Activated naive CD8-positive, alpha-beta T cell treated with anti-CD3 and anti-CD28 coated beads, Interleukin-2, amount 10 ng/mL, durations not matched to agents 7 days and 5 days (primary cell): ENCODE measurements at places on chromosomes 12 and 14. TPM values are rescaled to one million over a fixed set of nuclear protein-coding genes. Genes with fewer than 3 reads are reported as not detected.

DNA sequence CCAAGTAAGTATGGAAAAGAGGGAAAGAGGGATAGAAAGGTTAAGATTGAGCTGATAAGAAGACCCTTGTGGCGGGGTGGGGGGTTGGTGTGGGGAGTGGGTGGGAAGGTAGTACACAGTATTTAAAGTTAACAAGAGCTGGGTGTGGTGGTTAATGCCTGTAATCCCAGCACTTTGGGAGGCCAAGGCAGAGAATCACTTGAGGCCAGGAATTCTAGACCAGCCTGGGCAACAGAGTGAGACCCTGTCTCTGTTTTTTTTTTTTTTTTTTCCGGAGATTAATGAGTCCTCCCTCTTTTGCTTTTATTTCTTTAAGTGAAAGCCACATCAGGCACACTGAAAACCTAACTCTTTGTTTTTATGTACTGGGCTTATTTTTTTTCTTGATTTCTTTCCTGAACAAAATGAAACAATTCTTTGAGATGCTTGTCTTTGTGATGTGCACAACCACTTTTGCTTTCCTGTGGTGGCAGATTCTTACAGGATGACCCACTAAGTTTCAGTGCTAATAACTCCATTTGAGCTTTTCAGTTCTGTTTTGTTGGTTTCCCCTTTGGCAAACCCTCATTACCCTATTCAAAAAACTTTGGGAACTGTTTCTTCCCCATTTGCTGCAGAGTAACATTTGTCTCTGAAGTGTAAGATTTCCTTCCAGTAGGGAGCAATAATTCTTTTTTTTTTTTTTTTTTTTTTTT lies 54.8 kb downstream of the WNK1 start:
- H3K36me3 ChIP-seq: no peaks in the 10 kb centered on the region
- H3K27me3 ChIP-seq: no peaks in the 10 kb centered on the region
- H3K4me3 ChIP-seq: peak overlapping the region; percentile 56
- peak overlapping the region; percentile 31 for H3K27ac ChIP-seq
- no peak for DNase-seq
- peaks cover 53% of the 10 kb centered on the region for H3K4me1 ChIP-seq

- peaks cover 10% of the 10 kb centered on the region for H3K36me3 ChIP-seq
- H3K4me3 ChIP-seq: peak overlapping the region; percentile 87
- no peaks in the 10 kb centered on the region for H3K27me3 ChIP-seq
- peak overlapping the region; percentile 94 for H3K27ac ChIP-seq
- no peak for DNase-seq
Observed at GRCh38 chr14:73760598-73761586, 46.7 kb upstream of the PNMA1 start.

GUCY2C gene
- not detected for total RNA-seq

CLEC1B gene
- total RNA-seq: not detected

GRCh38 chr14:78524196-78524595 lies 354.0 kb downstream of the NRXN3 start:
- no peak overlapping the region for H3K4me3 ChIP-seq
- no peaks in the 10 kb centered on the region for H3K4me1 ChIP-seq
- H3K36me3 ChIP-seq: no peaks in the 10 kb centered on the region
- H3K27ac ChIP-seq: no peak overlapping the region

GRCh38 chr14:50855558-50855957 lies 16.3 kb upstream of the ABHD12B start:
- H3K4me3 ChIP-seq: no peak overlapping the region
- peaks cover 1% of the 10 kb centered on the region for H3K36me3 ChIP-seq
- peaks cover 9% of the 10 kb centered on the region for H3K4me1 ChIP-seq
- H3K27me3 ChIP-seq: peaks cover 5% of the 10 kb centered on the region

GRCh38 chr12:50598321-50598862 lies 93.6 kb downstream of the DIP2B start:
- H3K27ac ChIP-seq: peak overlapping the region; percentile 39
- peaks cover 12% of the 10 kb centered on the region for H3K36me3 ChIP-seq

DNA sequence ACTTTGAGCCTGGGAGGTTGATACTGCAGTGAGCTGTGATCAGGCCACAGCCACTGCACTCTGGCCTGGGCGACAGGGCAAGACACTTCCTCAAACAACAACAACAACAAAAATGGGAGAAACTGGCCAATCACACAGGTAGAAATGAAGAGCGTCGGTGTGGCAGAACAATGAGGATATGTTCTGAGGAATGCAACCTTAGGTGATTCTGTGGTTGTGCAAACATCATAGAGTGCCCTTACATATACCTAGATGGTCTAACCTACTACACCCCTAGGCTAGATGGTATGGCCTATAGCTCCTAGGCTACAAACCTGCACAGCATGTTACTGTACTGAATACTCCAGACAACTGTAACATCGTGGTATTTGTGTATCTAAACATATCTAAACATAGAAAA lies 3.7 kb upstream of the PRDM4 start:
- no peak for DNase-seq
- peaks cover 14% of the 10 kb centered on the region for H3K27me3 ChIP-seq
- H3K27ac ChIP-seq: no peak overlapping the region
- no peak overlapping the region for H3K4me3 ChIP-seq
- peaks cover 12% of the 10 kb centered on the region for H3K4me1 ChIP-seq

CSAD gene
- 28.1 TPM for total RNA-seq

GPR65 gene
- total RNA-seq: 23.2 TPM

DNA sequence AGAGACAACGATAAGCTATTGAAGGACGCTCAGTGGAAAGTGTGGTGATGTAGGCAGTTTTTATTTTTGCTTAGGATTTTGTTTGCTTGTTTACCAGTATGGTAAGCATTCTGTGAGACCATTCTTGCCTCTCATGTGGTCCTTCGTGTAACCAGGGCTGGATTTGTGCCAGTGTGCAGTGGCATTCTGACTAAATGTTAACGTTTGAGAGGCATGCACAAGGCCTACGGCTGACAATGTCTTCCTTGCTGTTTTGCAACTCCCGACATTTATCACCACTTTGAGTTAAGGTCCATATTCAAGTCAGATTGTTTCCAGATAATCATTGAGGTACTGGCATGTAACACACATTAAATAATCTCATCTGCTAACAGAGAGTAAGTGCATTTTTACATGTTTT lies 102.3 kb upstream of the BCAT1 start:
- H3K27me3 ChIP-seq: no peaks in the 10 kb centered on the region
- H3K4me3 ChIP-seq: peak overlapping the region; percentile 94
- no peak for DNase-seq
- peak overlapping the region; percentile 92 for H3K27ac ChIP-seq
- peaks cover 8% of the 10 kb centered on the region for H3K36me3 ChIP-seq

- H3K27me3 ChIP-seq: peaks cover 6% of the 10 kb centered on the region
- H3K4me1 ChIP-seq: peaks cover 5% of the 10 kb centered on the region
- no peak for DNase-seq
- no peak overlapping the region for H3K27ac ChIP-seq
- H3K4me3 ChIP-seq: peak overlapping the region; percentile 7
Observed at GRCh38 chr12:59383079-59383822, 212.6 kb upstream of the SLC16A7 start.

DNA sequence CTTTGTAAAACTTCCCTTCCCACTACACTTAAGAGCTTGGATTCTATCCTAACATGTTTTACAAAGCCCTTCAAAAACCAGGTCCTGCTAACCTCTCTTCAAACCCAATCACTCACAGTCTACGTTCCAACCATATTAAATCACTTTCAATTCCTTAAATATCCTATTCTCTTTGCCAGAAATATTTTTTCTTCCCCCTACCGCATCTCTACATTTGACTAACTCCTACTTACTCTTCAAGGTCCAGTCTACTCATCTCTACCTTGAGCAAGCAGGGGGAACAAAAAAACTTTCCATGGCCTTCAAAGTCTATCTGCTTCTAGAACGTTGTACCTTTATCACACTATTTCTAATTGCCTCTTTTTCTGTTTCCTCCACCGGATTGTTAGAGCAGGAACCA lies 6.1 kb downstream of the ERGIC2 start:
- H3K4me3 ChIP-seq: no peak overlapping the region
- DNase-seq: no peak
- H3K36me3 ChIP-seq: peaks cover 13% of the 10 kb centered on the region
- peaks cover 17% of the 10 kb centered on the region for H3K4me1 ChIP-seq

B4GALNT3 gene
- total RNA-seq: 4.3 TPM

DNA sequence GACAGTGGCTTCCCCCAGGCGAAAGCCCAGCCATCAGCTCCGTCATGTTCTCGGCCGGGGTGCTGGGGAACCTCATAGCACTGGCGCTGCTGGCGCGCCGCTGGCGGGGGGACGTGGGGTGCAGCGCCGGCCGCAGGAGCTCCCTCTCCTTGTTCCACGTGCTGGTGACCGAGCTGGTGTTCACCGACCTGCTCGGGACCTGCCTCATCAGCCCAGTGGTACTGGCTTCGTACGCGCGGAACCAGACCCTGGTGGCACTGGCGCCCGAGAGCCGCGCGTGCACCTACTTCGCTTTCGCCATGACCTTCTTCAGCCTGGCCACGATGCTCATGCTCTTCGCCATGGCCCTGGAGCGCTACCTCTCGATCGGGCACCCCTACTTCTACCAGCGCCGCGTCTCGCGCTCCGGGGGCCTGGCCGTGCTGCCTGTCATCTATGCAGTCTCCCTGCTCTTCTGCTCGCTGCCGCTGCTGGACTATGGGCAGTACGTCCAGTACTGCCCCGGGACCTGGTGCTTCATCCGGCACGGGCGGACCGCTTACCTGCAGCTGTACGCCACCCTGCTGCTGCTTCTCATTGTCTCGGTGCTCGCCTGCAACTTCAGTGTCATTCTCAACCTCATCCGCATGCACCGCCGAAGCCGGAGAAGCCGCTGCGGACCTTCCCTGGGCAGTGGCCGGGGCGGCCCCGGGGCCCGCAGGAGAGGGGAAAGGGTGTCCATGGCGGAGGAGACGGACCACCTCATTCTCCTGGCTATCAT lies 663 bp downstream of the PTGER2 start:
- H3K36me3 ChIP-seq: peaks cover 82% of the 10 kb centered on the region
- H3K27ac ChIP-seq: peak overlapping the region; percentile 97
- H3K27me3 ChIP-seq: no peaks in the 10 kb centered on the region
- peak overlapping the region; percentile 97 for H3K4me3 ChIP-seq

DNA sequence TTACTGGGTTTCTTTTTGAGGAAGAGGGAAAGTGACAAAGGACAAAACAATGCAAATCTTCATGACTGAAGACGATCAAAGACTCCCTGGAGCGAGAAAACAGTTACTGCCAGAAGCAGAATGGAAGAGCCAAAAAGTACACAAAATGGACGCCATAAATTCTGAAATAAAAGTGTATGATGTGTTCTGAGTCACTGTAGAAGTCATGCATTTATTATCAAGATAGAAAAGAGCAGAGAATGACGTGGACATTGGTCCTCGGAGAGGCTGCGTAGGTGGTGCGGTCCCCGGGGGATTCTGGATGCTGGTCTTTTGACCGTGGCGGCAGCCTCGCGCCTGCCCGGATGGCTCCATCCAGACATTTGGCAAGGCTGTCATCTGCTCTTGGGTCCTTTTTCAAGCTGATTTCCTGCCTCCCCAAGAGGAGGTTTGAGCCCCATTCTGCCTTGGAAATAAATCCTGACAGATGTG lies 52.8 kb downstream of the C14orf132 start:
- H3K4me3 ChIP-seq: no peak overlapping the region
- DNase-seq: no peak
- no peaks in the 10 kb centered on the region for H3K4me1 ChIP-seq
- no peak overlapping the region for H3K27ac ChIP-seq
- no peaks in the 10 kb centered on the region for H3K27me3 ChIP-seq

DNA sequence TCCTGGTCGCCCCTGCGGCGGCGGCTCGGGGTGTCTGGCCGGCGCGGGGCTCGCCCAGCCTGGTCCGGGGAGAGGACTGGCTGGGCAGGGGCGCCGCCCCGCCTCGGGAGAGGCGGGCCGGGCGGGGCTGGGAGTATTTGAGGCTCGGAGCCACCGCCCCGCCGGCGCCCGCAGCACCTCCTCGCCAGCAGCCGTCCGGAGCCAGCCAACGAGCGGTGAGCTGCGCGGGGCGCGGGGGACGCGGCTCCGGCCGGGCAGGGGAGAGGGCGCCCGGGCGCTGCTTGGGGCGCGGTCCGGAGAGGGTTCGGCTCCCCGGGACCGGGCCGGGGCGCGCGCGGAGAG lies at the start of gene LGALS3:
TSS of gene LGALS3 (plus strand) at position 167 of the 342 bp plus-strand sequence. CDS start 8,122 bp downstream, outside the sequence.
- peaks cover 30% of the 10 kb centered on the region for H3K36me3 ChIP-seq
- peaks cover 14% of the 10 kb centered on the region for H3K27me3 ChIP-seq
- H3K4me3 ChIP-seq: peak within 1 kb of the TSS; percentile 85

DNA sequence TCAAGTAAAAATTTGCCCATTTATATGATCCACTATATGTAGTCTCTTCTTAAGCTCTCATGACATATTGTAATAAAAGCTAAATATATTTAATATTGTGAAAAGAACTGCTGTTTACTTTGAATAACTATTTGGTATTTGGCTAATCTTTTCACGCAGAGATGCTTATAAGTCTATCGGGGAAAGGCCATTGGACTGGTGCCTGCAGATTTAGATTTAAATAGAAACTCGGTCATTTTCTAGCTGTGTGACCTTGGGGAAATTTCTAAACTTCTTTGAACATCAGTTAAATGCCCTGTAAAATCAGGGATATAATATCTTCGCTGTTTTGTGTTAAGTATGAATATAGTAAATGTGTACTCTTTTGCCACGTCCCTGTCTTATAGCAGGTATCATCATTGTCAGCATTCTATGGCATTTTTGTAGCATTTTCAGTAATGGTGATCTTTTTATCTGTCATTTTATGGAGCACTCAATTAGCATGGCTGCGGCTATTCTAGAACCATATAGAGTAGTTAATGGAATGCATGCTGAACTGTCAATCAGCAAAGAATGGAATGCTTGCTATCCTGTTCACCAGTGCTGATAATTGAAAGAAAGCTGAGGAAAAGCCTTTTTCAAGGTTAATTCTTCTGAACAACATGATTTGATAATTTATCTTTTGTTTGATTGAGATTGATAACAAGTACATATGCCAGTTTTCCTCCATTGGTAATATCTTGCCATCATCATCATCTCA lies 181.2 kb downstream of the TMTC2 start:
- H3K36me3 ChIP-seq: peaks cover 1% of the 10 kb centered on the region
- H3K4me3 ChIP-seq: no peak overlapping the region
- H3K27me3 ChIP-seq: peaks cover 2% of the 10 kb centered on the region
- H3K27ac ChIP-seq: no peak overlapping the region
- no peak for DNase-seq
- H3K4me1 ChIP-seq: no peaks in the 10 kb centered on the region

DNA sequence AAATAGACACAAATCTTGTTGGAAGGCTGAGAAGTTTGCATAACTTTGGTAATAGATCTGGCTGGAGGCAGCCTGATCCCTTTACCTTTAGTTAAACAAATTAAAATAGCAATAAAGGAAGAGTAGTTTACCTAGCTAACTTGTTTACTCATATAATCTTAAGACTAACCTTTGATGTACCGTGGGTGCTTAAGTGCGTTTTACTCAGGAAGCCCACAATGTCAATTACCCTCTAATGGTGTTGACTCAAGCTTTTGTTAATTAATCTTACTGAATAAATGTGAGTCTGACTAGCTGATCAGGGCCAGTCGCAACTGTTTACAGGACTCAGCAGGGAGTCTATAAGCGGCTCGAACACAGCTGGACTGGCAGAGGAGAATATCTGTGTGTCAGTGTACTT lies 51.5 kb downstream of the FAR2 start:
- H3K36me3 ChIP-seq: peaks cover 4% of the 10 kb centered on the region
- H3K4me1 ChIP-seq: no peaks in the 10 kb centered on the region
- DNase-seq: no peak
- H3K27me3 ChIP-seq: no peaks in the 10 kb centered on the region
- no peak overlapping the region for H3K4me3 ChIP-seq

OR4L1 gene
- not detected for total RNA-seq

TESPA1 gene
- 105 TPM for total RNA-seq

GRCh38 chr12:95646781-95647190 lies 95.5 kb upstream of the USP44 start:
- H3K27me3 ChIP-seq: peaks cover 3% of the 10 kb centered on the region
- H3K4me3 ChIP-seq: no peak overlapping the region
- H3K4me1 ChIP-seq: peaks cover 2% of the 10 kb centered on the region
- no peaks in the 10 kb centered on the region for H3K36me3 ChIP-seq
- no peak overlapping the region for H3K27ac ChIP-seq
- DNase-seq: no peak
